ENCODE measurements at places on chromosomes 12 and 14. TPM values are rescaled to one million over a fixed set of nuclear protein-coding genes. Genes with fewer than 3 reads are reported as not detected.

DNA sequence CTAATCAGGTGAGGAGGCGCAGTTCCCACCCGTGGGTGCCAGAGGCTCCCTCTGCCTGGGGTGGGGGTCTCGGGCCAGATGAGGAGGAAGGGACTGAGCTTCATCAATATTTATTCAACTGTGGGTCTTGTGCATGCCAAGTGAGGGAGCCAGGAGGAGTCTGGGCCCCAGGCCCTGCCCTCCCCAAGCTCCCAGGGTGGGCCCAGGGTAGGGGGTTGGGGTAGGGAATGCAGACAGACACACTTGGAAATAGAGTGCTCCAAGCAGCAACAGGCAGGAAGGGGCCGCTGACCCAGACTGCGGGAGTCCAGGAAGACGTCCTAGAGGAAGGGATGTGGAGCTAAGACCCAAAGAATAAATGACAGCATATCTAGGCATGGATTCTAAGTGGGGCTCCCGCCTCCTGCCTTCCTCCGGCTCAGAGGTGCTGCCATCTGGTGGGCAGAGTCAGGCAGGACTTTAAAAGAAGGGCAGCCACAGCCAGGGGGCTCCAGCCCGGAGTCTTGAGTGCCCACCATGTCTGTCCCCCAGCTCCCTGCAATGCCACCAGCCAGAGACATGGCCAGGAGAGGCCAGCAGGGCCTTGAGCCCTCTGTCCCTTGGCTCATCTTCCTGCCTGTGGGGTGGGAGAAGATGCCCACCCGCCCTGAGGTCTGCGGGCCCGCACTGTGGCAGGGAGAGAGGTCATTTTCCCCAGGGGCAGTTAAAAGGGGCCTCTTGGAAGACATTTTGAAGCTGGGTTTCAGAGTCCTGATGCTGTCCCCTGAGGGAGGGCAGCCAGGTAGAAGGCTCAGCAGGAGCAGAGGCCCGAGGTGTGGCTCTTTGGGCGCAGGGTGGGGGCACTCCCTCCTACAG lies 70.1 kb downstream of the PHETA1 start:
- DNase-seq: peak; percentile 33

DNA sequence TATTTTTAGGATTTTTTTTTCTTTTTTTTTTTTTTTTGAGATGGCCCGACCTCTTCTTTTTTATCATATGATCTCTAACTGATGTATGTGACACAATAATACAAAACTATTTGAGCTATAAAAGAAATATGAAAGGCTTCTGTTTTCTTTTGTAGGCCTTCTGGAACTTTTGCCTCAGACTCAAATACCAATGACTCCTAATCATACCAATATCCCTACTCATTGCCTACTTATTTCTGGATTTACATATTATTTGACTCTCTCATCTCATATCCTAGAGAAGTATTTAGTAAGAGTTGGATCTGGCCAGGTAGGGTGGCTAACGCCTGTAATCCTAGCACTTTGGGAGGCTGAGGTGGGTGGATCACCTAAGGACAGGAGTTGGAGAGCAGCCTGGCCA lies 12.7 kb upstream of the WDR89 start:
- DNase-seq: no peak

- peak; percentile 45 for DNase-seq
These were observed 3.0 kb upstream of the METTL17 start for GRCh38 chr14:20986811-20987210.

- no peak for DNase-seq
These were observed at the start of gene CRIP2 for GRCh38 chr14:105474483-105475268. CRIP2 (plus strand) TSS chr14:105474821; CDS start chr14:105474863, 42 bp downstream.

DNA sequence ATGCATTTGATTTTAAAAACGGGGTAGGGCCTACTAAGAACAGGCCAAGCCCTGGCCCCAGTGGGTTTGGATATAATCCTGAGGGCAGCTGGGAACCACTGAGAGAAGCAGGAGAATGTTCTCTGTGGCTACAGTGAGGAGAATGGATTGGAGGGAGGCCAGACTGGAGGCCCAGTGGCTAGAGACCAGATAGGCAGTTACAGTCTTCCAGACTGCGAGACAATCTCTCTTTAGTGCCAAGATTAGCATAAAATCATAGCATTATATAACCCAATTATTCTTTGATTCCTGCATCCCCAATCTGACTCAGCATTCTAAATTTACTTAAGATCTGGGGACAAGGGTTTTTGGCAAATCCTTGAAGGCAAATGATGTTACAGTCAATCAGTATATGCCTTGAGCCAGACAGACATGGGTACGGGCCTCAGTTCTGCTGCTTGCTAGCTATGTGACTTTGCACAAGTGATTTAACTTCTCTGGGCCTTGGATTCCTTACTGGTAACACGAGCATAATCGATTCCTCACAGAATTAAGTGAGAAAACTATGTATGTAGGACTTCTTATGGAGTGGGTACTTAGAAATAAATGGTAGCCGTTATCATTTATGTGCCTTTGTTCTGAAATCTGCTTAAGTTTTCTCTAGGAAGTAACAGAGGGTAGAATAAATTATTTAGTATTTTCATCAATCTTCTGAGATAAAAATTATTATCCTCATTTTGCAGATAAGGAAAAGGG lies 18.3 kb downstream of the NINJ2 start:
- DNase-seq: no peak

GRCh38 chr14:105168496-105168978 lies at the start of gene JAG2:
JAG2 (minus strand) TSS chr14:105168776; CDS start chr14:105168420, 356 bp downstream.
- no peak for DNase-seq

- no peak for DNase-seq
These were observed 13.0 kb upstream of the CDKN3 start for GRCh38 chr14:54383835-54384234.

GRCh38 chr14:44388306-44388705 lies 118.8 kb downstream of the FSCB start:
- DNase-seq: no peak

GRCh38 chr14:65032319-65032718 lies 45.6 kb downstream of the FNTB start:
- no peak for DNase-seq

- no peak for DNase-seq
These were observed 17.7 kb downstream of the NGDN start for GRCh38 chr14:23487216-23487615.

- DNase-seq: no peak
These were observed 610 bp upstream of the KMT2D start for GRCh38 chr12:49061157-49061650.

PIANP gene
- total RNA-seq: not detected

LRP6 gene
- 31.3 TPM for total RNA-seq

RAPGEF3 gene
- 0.38 TPM for total RNA-seq

KRT83 gene
- total RNA-seq: not detected

TAS2R9 gene
- not detected for total RNA-seq

MFAP5 gene
- total RNA-seq: 2.3 TPM
